ENCODE measurements at places on chromosomes 13 and 19.

DNA sequence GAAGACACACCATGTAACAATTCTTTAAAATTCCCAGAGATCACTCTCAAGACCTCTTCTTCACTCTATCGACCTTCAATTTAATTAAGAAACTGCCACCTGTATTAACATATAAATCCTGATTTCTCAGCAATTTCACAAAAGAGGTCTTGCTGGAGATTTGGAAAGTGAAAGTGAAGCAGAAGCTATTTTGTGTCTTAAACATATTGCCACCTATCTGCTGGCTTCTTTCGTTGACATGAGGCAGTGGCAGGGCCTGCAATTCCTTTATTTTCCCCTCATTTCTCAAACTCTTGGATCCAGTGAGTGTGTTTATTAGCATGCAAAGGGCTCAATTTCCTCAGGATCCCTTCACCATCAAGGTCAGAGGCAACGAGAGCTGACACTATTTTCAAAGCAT, 780.2 kb upstream of the SLITRK1 start:
- no peak for DNase-seq

- no peak for DNase-seq
Observed at GRCh38 chr19:6687114-6687513, 17.2 kb upstream of the TNFSF14 start.

GRCh38 chr19:35253316-35254286, 4.8 kb downstream of the LSR start:
- no peak for DNase-seq

GRCh38 chr13:29849071-29849631, 1.3 kb downstream of the UBL3 start:
- peak; percentile 55 for DNase-seq

DNA sequence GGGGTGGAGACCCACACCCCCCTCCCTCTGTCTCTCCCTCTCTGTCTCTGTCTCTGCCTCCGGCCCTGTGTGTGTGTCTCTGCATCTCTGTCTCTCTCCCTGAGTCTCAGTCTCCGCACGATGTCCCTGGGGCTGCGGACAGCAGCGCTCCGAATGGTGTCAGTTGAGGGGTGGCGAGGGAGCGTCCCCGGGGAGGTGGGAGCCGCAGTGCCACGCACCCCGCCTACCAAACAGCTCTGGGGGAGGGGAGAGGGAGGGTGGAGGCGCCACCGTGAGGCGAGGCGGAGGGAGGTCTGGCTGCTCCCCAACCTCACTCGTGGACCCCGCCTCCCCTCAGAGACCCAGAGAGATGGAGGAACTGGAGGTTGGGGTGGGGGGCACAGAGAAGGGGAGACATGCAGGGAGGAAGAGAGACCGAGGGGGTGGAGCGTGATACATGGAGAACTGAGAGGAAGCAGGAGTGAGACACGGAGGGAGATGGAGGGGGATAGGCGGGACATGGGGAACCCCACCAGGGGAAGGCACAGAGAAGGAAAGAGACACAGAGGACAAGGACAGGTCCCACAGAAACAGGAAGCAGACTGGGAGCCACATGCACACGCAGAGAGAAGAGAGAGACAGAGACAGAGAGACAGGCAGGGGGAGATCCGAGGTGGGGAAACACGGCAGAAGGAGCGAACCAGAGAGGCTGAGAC, 7.2 kb downstream of the ERFL start:
- no peak for DNase-seq

Measured in hindlimb muscle (tissue), 1 donor.